Spinal cord (tissue), 10 donors: ENCODE measurements at places on chromosomes 2 and 18.

DNA sequence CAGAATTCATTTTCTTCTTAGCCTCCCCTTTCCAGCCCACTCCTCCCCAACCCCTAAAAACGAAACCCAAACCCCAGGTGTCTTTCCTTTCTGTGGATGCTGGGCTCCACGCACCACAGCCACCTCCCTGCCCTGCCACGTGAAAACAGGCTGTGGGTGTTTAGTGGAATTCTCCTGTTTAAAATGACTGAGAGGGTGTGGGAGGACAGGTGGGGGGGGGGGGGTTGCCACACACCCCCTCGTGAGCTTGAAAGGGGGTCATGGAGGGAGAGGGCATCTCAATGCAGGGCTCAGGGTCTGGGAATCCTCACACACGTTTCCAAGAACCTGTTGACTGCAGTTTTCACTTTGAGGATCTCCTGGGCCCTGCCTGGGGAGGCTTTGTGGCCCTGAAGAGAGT, 110.3 kb downstream of the FAM210A start:
- no peak for DNase-seq

- DNase-seq, result no peak
These were observed 74.4 kb downstream of the MBOAT2 start for GRCh38 chr2:8929128-8929527.

DNA sequence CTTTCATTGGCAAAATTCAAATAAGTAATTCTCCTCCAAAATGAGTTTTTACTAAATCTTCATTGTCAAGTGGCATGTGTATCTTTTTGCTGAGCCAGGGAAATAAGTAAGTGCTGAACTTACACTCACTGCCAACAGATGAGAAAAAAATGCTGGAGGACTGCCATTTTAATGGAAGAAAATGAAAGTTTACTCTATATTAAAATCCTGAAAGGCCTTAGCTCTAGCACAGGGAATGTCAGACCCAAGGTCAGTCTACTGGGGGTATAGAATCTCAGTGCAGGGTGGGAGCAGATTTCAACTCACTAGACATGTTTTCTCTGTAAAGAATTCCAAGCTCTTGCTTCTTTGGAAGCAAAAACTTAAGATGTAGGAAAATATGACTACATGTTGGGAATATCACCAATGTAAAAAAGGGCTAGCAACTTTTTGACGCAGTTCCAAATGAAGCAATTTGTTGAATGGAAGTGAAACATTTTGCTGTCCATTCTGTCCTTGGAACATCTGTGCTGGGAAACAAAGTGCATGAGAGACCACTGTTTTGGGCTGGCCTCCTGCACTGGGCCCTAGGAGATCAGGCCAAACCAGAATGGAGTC, 127.0 kb downstream of the ST6GAL2 start:
- DNase-seq, result no peak

DNA sequence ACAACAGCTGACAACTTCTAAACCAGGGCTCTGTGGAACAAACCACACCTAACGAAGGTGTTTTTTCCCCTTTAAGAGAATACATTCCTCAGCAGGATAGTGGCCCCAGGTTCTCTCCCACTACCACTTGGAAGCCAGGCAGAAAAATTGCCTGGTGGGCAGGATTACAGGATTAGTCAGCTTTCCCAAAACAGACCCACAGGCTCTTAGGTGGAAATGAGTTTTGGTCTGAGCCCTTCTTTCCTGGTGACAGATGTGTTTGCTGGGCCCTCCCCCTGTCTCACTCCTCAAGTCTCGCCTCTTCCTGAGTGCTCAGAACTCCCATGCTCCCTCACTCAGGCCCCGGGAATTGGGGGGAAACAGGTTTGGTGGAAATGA, 139.4 kb upstream of the HAAO start:
- no peak for DNase-seq

DNA sequence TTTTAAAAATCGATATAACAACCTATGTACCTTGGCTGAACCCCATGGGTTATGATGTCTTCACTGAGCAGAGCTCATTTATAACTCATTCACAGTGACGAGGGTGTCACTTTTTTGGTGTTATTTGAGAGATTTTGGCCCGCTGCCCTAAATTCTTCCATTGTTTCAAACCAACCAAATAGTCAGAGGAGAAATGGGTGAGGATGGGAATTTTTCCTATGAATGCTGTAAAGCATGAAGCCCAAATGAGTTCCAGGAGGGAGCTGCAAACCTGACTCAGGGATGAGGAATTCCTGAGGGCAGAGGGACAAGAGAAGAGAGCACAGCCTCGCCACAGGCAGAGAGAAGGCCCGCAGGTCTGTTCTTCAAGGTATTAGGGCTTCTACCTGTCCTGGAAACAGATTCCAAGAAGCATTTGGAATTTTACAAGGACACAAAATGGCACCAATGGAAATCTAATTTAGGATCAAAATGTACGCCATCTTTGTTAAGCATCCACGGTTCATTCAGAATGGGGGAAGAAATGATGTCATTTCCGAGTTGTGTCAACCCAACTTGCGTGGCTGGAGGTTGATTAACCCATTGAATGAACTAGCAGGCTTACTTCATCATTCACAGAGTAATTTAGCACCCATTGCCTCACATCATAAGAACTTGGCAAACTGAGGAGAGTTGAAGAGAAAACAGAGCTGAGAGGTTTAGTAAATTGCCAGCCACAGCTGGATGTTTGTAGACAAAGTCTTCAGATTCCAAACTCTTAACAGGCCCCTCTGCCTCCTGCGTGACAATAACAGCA, 133.5 kb downstream of the LAMA3 start:
- no peak for DNase-seq

DNA sequence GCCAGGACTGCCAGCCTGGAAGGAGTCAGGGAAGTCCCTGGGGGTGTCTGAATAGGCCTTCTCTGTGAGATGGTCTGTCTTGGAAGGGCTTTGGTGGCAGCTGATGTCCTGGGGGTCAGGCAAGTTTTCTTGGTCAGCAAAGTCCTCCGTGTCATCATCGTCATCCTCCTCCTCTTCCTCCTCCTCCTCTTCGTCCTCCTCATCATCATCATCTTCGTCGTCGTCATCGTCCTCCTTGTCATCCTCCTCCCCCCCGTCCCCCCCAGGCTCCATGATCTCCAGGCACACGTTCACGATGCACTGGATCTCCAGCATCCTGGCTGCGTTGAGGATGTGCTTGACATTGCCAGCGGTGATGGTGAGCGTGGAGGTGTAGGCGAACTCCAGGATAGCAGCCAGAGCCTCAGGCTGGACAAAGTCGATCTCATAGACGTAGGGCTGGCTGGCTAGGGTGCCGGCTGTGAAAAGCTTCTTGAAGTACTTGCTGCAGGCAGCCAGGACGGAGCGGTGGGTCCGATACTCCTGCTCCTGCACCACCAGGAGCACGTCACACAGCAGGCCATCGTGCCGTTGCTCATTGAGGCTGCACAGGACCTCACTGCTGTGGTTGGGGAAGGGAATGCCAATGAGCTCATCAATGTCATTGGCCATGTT, 110.1 kb upstream of the SMAD2 start:
- DNase-seq, result no peak

GRCh38 chr2:127567351-127567854, 31.9 kb downstream of the MYO7B start:
- no peak for DNase-seq

GRCh38 chr2:214565246-214565645, 154.4 kb downstream of the VWC2L start:
- no peak for DNase-seq

DNA sequence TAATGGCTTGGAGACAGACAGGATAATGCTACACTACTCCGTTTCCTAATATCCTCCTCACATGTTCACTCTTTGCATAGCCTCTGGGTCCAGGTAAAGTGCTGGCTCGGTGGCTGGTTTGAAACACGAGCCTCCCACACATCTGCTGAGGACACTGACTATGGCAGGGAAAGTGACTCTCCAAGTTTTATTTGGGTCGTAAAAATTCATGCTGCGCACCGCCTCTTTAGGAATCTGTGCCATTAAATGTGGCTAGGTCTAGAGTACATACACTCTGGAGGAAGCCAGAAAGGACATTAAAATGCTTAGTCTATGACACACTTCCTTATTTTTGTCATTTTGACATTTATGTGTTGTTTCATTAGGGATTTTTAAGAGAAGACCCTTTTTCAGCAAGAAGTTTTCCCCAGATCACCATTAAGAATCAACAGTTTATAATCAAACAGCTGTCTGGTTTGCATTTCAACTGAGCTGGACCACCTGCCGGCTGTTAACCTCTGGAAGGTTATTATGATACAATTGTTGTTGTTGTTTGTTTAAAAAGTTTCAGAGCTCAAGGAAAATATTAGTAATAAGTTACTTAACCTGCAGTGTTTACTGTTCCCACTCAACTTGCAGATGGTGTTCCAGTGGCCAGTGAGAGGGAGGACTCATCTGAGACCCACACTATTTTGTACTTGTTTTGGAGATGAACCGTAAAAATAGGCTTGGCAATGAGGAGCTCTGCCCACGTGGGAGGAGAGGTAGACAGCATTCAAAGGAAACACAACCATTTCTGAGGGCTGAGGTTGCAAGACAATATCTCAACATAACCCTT, 443.3 kb upstream of the MEIS1 start:
- DNase-seq, result no peak

GRCh38 chr2:207951734-207952470, 73.4 kb downstream of the PLEKHM3 start:
- DNase-seq, result no peak

DNA sequence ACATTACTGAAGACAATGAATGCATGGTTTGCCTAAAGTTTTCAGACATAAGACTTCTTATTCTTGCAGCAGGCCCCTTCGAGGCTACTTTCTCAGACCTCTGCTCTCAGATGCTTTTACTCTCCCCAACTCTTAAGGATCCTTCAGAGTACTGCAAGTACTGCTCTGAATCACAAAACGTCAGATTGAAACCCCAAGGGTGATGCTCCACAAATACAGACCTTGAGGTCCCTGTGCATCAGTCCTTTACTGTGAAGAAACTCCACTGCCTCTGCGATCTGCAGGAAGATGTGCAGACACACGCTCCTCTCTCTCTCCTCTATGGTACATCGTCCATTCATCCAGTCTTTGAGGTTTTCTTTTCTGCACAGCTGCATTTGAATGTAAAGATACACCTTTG, 52.8 kb downstream of the EIF2AK3 start:
- DNase-seq, result no peak

DNA sequence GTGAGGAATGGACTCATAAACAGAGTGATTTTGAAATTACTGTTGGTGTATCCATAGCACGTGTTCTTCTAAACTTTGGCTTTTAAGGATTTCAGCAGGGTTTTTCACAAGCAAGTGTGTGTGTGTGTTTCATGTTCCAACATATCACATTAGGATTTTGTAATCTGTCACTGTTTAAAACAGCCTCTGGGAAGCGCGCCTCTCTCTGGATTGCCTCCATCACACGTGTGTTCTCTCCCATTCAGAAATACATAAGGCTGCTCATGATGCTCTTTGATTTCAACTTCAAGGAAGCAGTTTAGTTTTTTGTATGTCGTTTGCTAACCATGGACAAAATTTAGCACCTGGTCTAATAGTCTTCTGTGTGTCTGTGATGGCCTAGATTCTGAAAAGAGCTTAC, 370.4 kb downstream of the MTX2 start:
- DNase-seq, result no peak

GRCh38 chr18:62331581-62332356, 6.7 kb downstream of the TNFRSF11A start:
- DNase-seq, result no peak

GRCh38 chr2:10330700-10331026, 28.0 kb downstream of the HPCAL1 start:
- no peak for DNase-seq

GRCh38 chr2:61763605-61764034, 90.2 kb downstream of the FAM161A start:
- peak; percentile 72 for DNase-seq

- no peak for DNase-seq
These were observed 692.0 kb upstream of the FAM98A start for GRCh38 chr2:34291076-34291475.

DNA sequence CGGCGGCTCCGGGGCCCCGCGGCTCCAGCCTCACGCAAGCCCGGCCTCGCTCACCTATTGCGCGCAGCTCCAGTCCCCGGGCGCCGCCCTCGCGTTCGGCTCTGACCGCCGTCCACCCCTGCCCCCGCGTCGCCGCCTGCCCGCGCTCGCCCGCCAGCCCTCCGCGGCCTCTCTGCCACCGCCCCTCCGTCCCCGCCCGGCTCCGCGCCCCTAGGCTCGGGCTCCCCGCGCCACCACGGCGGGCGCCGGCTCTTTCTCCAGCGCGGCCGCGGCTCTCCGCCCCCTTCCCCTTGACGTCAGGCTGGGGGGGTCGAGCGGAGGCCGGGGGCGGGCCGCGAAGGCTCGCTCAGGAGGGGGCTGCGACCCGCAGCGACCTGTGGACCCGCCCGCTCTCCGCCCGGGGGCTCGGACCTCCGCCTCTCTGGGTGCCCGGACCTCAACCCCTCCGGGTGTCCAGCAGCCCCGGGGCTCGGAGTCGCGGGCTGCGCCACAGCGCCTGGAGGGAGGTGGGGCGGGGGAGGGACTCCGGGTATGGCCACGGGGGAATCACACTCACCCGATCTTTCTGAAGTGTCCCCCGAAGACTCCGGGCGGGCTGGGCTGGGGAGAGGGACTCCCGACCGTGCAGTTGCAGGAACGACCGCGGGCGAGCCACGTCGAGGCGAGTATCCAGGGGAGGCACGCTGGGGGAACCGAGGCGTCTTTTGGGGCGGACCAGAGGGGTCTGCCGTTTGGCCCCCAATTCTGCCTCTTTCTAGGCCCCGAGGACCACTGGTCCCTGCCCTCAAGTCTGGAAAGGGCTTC, at the start of gene SEMA4C:
Gene SEMA4C, minus strand, starts transcription at position 259 of the 804 bp plus-strand sequence. CDS start 2,194 bp downstream, outside the sequence.
- DNase-seq, result no peak

DNA sequence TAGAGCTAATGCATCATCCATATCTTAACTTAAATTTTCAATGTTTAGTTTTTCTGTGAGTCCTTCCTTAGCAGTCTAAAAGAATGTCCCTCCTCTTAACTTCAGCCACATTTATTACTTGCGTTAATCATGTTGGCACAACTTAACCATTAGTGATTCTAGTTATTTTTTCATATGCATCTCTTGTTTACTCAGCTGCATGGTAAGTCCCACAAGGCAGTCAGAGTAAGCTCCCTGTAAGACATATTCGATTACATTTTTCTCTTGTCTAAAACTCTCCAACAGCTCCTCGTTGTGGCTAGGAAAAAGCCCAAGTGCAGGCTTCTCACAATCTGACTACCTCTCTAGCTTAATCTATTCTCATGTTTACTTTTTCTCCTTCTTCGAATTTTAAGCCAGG, 2045.3 kb upstream of the PIK3C3 start:
- DNase-seq, result no peak

DNA sequence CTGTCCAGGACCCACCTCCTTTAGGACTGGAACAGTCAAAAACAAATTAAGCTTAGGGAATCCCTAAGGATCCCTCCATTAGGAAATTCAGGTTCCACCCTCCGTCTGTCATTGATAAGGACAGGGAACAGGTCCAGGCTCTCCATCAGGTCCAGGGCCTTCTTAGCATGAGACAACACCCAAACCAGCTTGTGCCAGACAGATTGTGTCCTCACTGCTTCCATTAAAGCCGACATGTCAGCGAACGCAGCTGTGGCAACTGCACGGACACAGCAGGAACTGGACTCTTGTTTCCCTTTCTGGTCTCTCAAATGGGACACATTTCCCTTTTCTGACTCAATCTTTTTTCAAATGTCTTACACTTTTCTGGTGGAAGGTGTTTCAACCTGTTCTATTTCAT, 81.4 kb downstream of the BCL11A start:
- DNase-seq, result no peak
